Spleen (tissue), 13 donors: ENCODE measurements at places on chromosomes 7 and 10.

GRCh38 chr7:130440527-130441365, at the start of gene CEP41:
CEP41 (minus strand) TSS chr7:130441016; CDS start chr7:130440966, 50 bp downstream.
- peak; percentile 97 for DNase-seq

DNA sequence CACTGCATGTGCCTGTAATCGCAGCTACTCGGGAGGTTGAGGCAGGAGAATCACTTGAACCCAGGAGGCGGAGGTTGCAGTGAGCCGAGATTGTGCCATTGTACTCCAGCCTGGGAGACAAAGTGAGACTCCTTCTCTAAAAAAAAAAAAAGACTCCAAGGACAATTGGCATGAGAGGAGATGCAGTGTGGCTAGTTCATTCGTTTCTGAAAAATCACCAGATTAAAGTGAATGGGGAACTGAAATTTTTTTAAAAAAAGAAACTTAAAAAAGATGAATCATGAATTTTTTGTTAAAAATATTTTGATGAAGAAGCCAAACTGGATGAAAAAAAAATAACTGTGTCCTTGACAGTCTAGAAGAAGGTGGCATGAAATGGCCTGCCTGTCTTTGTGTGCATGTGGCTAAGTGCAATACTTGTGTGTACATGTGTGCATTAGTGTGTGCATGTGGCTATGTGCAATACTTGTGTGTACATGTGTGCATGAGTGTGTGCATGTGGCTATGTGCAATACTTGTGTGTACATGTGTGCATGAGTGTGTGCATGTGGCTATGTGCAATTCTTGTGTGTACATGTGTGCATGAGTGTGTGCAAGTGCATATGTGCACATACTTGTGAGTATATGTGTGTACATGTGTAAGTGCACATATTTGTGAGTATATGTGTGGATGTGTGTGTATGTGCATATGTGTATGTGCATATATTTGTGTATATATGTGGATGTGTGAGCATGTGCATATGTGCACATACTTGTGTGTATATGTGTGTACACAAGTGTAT, 391.7 kb upstream of the KLF6 start:
- DNase-seq = no peak

- no peak for DNase-seq
Observed at GRCh38 chr10:6382081-6382480, 179.3 kb downstream of the PFKFB3 start.

DNA sequence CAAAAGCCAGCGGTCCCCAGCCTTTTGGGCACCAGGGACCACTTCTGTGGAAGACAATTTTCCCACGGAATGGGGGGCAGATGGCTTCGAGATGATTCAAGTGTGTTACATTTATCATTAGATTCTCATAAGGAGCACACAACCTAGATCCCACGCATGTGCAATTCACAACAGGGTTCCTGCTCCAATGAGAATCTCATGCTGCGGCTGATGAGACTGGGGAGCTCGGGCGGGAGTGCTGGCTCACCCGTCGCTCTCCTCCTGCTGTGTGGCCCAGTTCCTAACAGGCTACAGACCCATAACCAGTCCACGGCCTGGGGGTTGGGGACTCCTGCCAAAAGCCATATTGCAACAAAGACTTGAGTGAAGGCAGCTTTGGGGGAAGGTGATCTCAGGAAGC, 26.6 kb upstream of the DOCK1 start:
- peak; percentile 12 for DNase-seq

GRCh38 chr7:54880326-54880989, 121.4 kb upstream of the SEC61G start:
- DNase-seq = no peak

- DNase-seq = no peak
Observed at GRCh38 chr7:100539436-100540006, 518 bp downstream of the AGFG2 start.

- no peak for DNase-seq
Observed at GRCh38 chr7:29946428-29947186, 43.0 kb downstream of the SCRN1 start.

DNA sequence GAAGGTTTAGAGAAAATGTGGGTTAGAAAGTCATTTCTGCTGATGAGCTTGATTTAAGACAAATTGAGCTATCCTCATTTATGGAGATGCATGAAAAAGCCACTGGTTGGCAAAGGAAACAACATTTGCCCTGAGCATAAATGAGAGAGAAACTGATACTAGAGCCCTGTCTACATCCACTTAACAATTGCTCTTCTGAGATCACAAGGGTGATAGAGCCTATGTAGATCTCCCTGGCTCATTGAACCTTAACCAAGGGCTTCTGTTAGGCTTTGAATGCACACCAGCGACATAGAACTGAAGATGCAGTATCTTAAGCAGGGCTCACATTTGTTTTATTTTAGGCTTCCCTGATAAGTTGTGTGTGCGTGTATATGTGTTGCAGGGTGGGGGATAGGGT, 35.0 kb downstream of the GPR141 start:
- no peak for DNase-seq

GRCh38 chr10:114541081-114541796, 116.8 kb downstream of the ABLIM1 start:
- no peak for DNase-seq

DNA sequence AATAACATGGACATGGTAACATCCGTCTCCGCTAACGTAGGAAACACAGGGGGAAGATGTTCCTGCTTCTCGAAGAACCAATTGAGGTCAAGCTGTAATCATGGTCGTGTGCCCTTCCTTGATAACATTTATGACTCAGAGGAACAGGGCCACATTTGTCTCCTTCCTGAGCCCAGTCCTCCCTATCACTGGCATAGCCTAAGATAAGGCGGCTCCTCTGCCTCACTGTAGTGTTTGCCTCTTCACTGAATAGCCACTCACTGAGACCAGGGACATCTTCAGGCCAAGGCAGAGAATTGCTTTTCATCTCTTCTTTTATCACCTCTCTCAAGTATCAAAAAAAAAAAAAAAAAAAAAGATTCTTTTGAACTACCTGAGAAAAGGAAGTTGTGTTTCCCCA, 5.4 kb upstream of the GRM8 start:
- no peak for DNase-seq

GRCh38 chr7:35253460-35253709, 515 bp downstream of the TBX20 start:
- DNase-seq = no peak

DNA sequence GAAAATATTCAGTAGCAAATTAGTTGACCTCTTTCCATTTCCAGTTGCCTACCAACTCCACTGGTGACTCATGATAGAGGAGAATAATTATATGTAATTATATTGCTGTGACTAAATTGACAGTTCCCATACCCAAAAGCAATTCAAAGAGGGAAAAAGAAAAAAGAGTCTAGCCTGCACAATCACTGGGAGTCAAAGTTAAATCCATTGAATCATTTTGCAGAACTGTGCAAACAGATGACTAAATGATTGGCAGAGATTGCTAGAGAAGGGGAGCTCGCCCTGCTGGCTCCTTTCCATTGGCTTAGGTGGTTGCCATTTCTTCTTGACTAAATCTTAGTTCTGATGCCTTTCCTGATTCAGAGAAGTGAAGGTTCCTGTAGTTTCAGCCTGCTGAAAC, 1228.6 kb upstream of the SORCS1 start:
- DNase-seq = no peak

DNA sequence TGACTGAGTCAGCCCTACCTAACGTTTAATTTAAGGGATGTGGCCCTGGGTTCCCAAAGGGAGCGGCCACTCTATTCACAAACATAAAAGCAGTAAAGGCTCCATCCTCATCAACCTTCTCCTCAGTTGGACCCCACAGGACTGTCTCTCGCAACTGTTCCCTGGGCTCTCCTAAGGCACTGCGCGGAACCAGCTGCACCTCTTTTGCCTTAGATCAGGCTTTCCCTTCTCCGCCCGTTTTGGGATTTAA, 689 bp upstream of the GTPBP4 start:
- DNase-seq = no peak

GRCh38 chr7:2662273-2663120, 25.5 kb upstream of the AMZ1 start:
- peak; percentile 70 for DNase-seq

DNA sequence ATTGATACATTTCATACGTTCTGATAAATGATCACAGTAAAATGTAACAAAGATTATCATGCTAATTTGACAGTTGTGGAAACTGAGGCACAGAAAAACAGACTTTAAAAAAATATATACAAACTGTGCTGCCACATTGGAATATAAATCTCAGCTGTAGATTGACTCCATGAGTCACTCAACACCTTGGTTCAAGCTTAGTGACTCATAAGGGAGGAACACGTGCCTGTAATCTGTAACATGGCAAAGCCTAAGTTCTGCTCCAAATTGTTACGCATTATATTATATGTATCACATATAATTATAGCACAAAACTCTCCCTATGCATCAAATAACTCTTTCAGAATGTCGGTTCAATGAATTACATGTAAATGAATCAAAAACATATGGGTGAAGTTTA, 1047.5 kb downstream of the GATA3 start:
- no peak for DNase-seq

DNA sequence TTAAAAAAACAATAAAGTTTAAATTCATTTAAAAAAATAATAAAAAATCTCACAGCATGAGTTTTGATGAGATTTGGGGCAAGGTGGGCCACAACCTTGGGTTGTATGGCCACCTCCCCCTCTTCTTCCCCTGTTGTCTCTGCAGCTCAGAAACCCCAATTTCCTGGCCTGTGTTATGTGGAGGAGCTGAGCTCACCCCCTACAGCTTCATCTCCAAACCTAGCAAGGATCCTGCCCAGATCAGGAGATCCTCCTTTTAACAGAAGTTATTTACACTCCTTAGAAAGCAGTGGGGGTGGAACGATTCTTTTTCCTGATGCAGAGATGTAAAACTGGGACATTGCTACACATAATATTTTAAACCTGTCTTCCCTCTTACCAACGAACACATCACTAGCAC, 6.9 kb upstream of the SH2D4B start:
- DNase-seq = peak; percentile 17

DNA sequence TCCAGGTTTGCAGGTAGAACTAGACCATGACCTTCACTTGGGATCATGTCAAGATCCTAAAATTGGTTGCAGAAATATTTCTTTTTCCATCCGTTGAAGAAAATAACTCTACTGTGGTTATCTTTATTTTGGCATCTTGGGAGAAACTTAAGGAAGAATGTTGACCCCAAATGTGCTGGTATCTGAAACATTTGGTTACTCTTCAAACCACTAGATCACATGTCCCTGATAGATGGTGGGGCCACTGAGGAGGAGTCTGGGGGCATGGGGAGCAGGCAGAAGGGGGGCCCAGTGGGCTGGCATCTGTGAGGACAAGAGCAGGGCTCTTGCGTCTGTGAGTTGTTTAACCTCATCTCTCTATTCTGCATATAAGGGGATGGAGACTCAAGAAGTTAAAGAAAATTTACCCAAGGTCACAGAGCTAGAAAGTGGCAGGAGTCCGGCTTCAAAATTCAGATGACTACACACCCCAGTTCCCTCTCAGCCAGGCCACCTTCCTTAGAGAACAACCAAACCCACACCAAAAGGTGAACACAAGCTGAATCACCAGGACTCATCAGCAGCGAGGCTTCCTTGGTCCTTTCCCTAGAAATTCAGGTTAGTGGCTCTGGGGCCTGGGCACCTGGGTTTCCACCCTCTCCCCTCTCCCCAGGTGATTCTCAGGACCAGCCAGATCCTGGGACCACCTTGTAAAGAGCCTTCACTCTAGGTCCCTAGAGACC, 40.6 kb upstream of the SRGN start:
- no peak for DNase-seq

GRCh38 chr7:84757761-84758160, 429.1 kb downstream of the SEMA3D start:
- DNase-seq = no peak

- DNase-seq = no peak
Observed at GRCh38 chr7:139915864-139916716, 87.0 kb downstream of the TBXAS1 start.

DNA sequence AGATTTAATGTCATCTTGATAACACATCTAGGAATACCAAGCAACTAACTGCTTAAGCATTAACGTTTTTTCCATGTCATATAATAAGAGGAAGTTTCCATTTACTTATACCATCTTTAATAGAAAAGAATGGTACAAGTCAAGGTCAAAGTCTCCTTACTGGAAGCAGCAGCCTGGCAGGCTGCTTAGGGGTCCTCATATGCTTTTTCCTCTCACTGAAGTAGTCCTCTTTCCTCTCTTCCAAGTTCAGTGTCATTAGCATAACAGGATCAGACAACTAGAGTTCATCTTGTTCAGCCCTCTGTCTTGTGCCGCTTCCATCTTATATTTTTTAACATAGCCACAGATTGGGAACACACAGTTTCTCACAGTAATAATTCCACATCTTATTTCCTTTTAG, 405.7 kb downstream of the GFRA1 start:
- DNase-seq = no peak

DNA sequence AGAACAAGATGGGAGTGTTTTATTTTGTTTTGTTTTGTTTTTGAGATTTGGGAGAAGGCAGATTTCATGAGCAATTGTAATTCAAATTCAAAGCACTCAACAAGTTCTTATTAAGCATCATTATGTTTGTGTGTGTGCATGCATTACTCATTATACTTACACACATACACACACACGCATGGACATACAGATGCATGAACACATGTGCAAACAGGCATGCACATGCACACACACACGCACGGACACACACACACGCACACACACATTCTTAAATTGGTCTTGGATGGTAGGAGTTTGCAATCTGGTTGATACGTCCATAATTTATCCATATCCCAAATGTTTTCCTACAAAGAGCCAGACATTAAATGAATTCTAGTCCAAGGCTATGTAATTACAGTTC, 702.8 kb downstream of the INHBA start:
- DNase-seq = no peak

DNA sequence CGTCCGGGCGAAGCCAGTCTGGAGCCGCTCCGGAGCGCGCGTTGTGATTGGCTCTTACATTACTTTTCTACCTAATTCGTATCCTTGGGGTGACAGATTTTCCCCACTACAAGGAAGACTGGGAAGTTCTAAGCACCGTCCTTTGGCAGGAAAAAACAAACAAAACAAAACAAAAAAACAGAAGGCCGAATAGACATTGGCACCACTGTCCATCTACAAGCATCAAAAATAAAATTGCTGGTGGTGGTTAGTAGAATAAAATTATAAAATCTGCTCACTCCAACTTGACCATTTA, 651 bp upstream of the SKAP2 start:
- DNase-seq = peak; percentile 89

DNA sequence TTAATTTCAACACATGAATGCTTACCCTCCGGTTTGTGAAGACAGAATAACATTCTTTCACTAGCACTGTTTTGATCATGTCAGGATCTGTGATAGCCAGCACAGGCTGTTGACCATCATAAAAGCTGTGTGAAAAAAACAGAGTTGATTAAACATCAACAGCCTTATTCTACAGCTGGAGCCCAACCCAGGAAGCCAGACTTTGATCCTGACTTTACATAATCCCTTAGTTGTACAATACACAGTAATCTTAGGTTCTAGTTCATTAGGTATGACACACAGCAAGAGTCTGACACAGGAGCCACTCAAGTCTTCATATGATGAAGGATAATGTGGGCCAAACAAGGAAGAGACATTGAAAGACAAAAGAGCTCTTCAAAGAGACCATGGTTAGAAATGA, 11.4 kb downstream of the CYP3A4 start:
- DNase-seq = no peak

- DNase-seq = no peak
Observed at GRCh38 chr7:32204361-32205018, 134.3 kb upstream of the PDE1C start.
